ENCODE measurements at places on chromosomes 6 and 20.

DNA sequence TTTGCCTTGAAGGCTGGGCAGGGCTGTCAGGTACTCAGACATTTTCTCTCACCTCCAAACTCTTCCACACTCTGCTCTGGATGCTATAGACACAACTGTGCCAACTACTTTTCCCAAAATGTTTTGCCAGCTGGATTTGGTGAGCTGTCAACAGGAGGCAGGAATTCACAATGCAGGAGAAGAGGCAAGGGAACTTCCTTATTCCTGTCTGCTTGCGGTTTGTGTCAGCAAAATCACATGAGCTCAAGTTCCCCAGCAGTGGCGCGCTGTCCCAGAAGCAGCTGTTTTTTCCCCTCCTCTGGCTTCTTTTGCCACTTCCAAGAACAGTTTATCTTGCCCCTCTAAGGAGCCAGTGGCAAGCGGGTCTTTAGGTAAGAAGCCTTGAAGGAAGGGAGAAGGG is 608.2 kb downstream of the PRKN start:
- no peak for DNase-seq

DNA sequence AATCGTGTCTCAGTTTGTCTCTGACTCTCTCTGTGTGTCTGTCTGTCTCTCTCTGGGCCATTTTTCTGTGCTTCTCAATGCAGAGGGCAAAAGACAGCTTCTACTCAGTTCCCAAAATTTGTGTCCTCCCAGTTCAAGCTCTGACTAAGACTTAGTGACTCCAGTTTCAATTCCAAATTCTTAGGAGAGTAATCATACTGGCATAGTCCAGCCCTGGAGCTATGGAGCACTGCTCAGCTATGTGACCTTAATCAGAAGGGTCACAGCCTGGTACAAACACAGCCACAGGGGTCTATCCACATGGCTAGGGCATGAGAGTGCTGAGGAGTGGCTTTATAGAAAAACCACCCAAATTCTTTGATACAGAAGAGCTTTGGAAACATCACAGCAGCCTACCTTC is 91.9 kb downstream of the FOXF2 start:
- no peak for DNase-seq

DNA sequence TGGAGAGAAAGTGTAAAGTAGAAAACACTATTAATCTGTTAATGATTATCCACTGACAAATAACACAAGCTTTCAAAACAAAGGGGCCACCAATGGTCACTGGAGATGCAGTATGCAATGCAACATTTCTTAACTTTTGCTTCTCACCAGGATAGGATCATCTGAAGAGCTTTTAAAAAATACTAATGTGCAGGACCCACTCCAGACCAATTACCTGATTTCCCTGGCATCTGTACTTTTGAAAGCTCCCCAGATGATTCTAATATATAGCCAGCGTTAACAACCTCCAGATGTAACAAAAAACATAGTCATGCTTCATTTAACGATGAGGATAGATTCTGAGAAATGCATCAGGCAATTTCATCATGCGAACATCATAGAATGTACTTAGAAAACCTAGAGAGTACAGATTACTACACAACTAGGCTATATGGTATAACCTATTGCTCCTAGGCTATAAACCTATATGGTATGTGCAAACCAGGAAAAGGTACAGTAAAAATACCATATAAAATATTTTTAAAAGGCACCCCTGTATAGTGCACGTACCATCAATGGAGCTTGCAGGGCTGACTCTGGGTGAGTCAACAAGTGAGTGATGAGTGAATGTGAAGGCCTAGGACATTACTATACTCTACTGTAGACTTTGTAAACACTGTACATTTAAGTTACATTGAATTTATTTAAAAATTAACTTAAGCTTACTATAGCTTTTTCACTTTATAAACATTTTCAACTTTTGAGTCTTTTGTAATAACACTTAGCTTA is 69.2 kb downstream of the ATG5 start:
- DNase-seq: no peak

GRCh38 chr6:136742125-136742524 is 50.2 kb downstream of the MAP3K5 start:
- DNase-seq: no peak

DNA sequence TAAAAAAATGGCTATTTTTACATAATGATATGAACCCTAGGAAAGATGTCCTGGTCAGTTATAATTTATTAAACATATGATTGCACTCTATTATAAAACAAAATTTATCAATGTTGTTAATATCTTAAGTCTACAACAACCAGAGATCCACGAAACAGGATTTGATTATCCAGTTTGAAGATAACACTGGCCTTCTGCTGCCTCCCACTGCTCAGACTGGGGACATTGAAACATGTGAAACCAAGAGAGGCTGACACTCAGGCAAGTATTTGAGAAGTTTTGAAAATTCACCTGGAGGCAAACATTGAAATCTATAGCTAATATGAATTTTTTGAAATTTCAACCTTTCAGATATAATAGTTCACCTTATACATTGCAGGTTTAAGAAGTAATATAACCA is 219.3 kb upstream of the HSF2 start:
- DNase-seq: no peak

DNA sequence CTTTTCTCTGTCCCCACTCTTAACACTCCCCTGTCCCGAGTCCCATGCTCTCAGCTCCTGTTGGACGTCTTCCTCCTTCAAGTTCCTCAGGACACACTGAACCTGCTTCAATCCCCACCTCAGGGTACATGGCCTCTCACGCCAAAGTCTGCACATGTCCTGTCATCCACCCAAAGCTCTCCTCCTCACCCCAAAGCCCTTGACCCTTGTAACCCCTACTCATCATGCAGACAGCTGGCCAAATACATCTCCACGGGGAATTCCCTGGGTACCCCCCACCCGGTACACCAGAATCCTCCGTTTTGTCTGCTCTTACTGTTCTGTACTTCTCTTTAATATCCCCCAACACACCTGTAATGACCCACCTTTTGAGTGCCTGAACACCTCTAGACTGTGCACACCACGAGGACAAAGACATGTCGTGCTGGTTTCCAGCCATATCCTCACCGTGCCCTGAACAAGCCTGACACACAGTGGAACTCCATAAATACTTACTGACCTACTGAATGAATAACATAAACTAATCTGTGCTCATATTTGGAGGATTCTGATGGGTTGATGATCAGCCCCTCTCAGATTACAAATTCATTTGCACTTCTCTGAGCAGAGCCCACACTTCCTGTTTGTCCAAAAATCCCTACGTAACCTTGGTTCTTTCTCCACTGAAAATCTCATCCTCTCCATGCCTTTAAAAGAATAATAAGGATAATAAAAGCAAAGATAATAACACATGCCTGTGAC is 66.8 kb upstream of the EYA2 start:
- no peak for DNase-seq

- no peak for DNase-seq
Observed at GRCh38 chr6:122681705-122682104, 71.5 kb downstream of the PKIB start.

GRCh38 chr6:112579601-112580000 is 232.5 kb downstream of the RFPL4B start:
- no peak for DNase-seq

DNA sequence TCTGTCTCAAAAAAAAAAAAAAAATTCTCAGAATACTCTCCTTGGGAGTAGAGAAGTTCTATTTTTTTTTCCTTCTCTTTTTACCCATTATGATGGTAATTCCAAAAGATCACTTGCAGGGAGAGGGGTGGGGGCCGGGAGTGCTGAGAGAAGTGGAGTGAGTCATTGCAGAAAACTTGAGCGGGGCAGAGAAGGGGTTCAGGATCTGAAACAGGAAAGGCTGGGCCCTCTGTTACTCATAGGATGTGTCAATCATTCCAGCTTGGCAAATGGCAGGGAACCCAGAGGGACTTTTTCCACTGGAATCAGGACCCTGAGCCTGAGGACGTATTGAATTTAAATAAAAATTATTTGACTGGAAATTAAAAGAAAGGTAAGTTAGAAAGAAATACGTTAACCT is 111.4 kb upstream of the ARMC2 start:
- no peak for DNase-seq

- no peak for DNase-seq
Observed at GRCh38 chr20:13671512-13671911, 32.8 kb upstream of the TASP1 start.

GRCh38 chr20:4326195-4327065 is 311.1 kb upstream of the RNF24 start:
- DNase-seq: no peak

DNA sequence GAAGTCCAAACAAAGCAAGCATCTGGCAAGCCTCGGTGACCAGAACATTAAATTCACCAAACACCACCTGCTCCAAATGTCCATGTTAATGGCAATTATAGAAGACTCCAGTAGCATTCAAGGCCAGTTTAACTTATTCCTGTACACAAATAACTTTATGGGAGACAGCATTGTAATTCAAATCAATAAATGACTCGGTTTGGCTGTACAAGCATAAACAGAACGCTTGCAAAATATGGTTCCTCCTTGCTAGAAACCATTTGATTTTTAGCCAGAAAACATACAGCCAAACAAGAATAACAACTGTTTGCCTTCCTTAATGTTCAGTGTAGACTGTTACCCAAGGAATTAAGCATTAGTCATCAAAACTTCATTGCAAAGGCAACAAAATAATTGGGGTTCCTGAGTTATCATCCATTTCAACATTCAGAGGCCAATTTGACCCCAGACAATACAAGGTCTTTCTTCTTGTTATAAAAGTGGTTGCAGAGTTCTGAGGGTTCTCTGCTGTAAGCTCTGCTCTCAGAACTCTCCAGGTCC is 125.1 kb downstream of the BFSP1 start:
- DNase-seq: no peak

- no peak for DNase-seq
Observed at GRCh38 chr6:18511211-18511610, 124.1 kb downstream of the RNF144B start.

DNA sequence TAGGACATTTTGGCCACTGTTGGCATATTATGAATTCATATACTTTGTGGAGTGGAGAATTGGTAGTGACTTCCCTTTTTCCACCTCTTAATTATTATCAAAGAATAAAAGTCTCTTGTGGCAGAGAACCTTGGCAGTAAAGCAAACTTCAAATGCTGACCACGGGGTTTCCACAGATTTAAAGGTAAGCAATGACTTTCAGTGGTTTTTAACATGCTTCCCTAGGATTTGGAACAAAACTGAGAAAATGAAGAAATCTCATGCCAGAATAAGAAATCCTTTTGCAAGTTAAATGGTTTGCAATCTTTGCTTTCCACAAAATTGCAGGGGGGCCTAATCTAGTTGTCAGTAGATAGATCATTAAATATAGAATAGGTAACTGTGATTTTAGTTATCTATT is 2.0 kb upstream of the SDC4 start:
- no peak for DNase-seq

- DNase-seq: no peak
Observed at GRCh38 chr6:112086744-112087135, 542 bp downstream of the TUBE1 start.

GRCh38 chr6:36493319-36493718 is 50.5 kb downstream of the KCTD20 start:
- DNase-seq: no peak

- no peak for DNase-seq
Observed at GRCh38 chr20:63342561-63343459, 18.3 kb downstream of the CHRNA4 start.
